ENCODE measurements at places on chromosomes 7 and 10.

- no peak for DNase-seq
Observed at GRCh38 chr10:11450427-11450826, 161.0 kb downstream of the USP6NL start.

DNA sequence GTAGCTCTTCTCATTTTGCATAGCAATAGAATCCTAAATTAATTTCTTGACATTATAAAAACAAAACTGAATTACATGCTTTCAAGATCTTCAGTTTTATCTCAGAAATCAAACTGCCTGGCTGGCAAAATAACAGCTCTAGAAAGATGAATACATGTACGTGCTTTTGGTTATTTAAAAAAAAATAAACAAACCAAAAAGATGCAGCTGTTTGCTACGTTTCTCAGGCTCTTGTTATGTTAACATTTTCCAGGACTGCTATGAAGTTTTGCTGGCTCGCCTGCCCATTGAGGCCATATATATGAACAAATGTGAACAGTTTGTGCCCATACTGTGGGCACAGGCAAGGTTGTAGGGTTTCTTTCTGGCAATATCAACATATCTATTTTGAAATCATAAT is 86.6 kb downstream of the ODAD2 start:
- no peak for DNase-seq

GRCh38 chr7:26420422-26421019 is 128.9 kb downstream of the SNX10 start:
- DNase-seq = no peak

GRCh38 chr10:63431962-63432797 is 33.6 kb downstream of the JMJD1C start:
- DNase-seq = no peak

GRCh38 chr7:30196408-30196807 is 61.6 kb downstream of the MTURN start:
- DNase-seq = no peak
